ENCODE measurements at places on chromosomes 3 and 15. TPM values are rescaled to one million over a fixed set of nuclear protein-coding genes. Genes with fewer than 3 reads are reported as not detected.

Gene MOBP
- polyA plus RNA-seq, result 0.94 TPM

Gene STRC
- 0.20 TPM for polyA plus RNA-seq

Gene TRH
- 0.04 TPM for polyA plus RNA-seq

Gene APOD
- 395 TPM for polyA plus RNA-seq

Gene SMAD6
- polyA plus RNA-seq, result 20.1 TPM

Gene ZBTB38
- 42.4 TPM for polyA plus RNA-seq

Gene CHRFAM7A
- polyA plus RNA-seq, result 0.44 TPM

Gene CCDC51
- polyA plus RNA-seq, result 17.6 TPM

Gene DHFR2
- 8.0 TPM for polyA plus RNA-seq

Gene AHSG
- 0.71 TPM for polyA plus RNA-seq

GRCh38 chr3:132803889-132804288 lies 81.7 kb upstream of the NPHP3 start:
- DNase-seq, result no peak

DNA sequence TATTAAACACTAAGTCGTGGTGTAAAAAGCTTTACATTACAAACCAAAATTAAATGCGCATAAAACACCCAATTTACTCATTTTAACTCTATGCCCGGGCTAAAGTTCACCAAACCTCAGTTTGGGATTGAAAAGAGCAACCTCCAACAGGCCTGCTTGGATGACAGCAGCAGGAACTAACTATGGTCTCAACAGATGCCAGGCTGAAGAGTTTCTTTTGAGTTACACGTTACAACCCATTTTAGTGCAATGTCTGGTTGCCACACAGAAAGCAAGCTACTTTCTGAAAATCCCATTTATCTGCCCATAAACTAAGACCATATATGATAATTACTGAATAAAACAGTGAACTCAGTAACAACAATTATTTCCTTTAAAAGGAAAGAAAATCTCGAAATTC lies 2.2 kb downstream of the SATB1 start:
- DNase-seq, result no peak

- DNase-seq, result no peak
Measured at GRCh38 chr3:36697229-36698001, 66.9 kb downstream of the DCLK3 start.

DNA sequence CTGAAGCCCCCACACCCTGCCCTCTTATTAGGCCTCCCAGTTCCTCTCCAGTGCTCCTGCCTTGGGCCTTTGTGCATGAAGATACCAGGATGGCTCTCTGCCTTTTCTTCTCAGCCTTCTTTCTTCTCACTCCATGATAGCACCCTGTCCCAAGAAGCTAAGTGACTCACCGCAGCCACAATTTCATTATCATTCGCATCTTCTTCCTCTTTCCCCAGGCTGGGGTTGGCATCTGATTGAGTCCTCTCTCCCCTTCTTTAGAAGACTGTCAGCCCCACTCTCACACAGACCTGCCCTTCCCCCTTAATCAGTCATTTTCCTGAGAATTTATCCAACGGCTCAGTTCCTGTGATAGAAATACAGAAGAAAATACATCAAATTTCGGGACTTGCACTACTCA lies 102.0 kb downstream of the STAC start:
- no peak for DNase-seq

GRCh38 chr3:17755836-17756235 lies 13.4 kb upstream of the TBC1D5 start:
- no peak for DNase-seq

GRCh38 chr3:75906555-75907112 lies 121.3 kb upstream of the ZNF717 start:
- DNase-seq, result peak; percentile 2

GRCh38 chr3:8678751-8679150 lies 34.2 kb upstream of the SSUH2 start:
- DNase-seq, result no peak

GRCh38 chr3:77549034-77549433 lies 509.1 kb downstream of the ROBO2 start:
- DNase-seq, result no peak

DNA sequence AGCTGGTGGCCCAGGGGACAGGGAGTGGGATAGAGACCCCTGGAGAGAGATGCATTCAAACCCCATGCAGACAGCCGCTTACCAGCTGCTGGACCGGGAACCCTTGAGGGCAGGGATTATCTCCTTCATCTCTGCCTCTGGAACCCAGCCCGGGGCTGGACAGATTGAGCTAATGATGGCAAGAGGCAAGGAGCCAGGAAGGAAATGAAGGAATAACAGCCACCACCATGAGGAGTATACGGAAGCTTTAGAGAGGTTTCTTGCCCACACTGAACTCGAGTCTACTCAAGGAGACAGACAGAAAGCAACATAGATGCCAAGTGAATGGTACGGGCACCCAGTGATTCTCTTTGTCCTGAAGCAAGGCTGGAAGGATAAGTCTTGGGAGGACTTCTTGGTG lies 23.2 kb downstream of the HAPLN3 start:
- no peak for DNase-seq

DNA sequence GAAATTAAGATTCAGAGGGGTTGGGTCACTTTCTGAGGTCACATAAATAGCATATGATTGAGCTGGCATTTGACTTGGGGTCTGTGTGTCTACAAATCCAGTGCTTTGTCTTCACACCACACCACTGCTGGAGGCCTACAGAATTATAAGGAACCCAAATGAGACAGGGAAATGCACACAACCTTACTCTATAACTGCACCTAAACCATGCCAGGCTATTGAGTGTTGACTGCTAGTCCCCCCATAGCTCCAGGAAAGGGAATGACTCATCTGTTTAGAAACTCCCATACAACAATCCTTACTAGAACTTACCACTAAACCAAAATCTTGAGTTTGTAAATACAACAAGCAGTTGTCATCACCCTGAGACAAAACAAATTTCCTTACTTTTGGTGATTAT lies 16.9 kb upstream of the TSC22D2 start:
- DNase-seq, result no peak

DNA sequence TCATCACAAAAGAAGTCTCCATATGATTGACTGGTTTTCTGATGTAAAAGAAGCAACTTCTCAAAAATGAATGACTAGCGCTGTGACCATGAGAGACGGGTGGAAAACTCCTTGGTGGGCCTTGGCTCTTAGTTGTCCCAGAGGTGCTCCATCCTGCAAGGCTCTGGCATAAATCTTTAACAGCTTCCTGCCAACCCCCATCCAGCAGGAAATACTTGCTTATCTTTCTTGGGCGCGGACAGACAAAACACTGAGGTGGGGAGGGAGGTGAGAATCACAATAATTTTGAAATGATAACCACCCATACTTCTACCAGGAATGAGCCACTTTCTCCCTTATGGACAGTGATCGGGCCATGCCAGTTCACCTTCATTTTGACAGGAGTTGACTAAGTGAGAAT lies 128.6 kb downstream of the STT3B start:
- DNase-seq, result no peak

- no peak for DNase-seq
Measured at GRCh38 chr15:81189583-81190283, 6.9 kb upstream of the IL16 start.

DNA sequence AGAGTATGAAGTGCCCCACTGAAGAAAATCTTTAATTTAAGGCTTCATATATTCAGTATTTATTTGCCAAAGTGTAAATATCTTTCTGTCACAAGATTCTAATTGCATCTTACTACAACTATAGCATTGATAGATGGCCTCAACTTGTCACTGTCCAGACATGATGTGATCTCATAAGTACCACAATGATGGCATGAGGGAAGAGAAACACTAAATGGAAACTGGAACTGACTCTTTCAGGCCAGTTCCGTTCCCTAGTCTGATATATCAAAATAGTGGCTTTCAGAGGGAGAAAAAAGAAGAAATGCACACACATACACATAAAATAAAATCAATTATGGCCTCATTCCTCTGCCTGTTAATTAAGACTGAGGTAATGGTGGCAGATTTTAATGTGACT lies 615.7 kb downstream of the TBL1XR1 start:
- no peak for DNase-seq

DNA sequence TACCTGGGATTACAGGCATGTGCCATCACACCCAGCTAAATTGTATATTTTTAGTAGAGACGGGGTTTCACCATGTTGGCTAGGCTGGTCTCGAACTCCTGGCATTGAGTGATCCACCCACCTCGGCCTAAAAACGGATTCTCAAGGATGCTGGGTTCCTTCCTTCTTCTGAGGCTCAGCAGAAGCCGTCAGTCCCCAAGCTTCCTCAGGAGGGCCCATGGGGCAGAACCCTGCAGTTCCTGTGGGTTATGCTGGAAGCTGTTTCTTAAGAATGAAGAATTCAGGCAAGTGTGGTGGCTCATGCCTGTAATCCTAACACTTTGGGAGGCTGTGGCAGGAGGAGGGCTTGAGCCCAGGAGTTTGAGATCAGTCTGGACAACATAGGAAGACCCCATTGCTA lies 29.0 kb upstream of the ZNF710 start:
- no peak for DNase-seq

DNA sequence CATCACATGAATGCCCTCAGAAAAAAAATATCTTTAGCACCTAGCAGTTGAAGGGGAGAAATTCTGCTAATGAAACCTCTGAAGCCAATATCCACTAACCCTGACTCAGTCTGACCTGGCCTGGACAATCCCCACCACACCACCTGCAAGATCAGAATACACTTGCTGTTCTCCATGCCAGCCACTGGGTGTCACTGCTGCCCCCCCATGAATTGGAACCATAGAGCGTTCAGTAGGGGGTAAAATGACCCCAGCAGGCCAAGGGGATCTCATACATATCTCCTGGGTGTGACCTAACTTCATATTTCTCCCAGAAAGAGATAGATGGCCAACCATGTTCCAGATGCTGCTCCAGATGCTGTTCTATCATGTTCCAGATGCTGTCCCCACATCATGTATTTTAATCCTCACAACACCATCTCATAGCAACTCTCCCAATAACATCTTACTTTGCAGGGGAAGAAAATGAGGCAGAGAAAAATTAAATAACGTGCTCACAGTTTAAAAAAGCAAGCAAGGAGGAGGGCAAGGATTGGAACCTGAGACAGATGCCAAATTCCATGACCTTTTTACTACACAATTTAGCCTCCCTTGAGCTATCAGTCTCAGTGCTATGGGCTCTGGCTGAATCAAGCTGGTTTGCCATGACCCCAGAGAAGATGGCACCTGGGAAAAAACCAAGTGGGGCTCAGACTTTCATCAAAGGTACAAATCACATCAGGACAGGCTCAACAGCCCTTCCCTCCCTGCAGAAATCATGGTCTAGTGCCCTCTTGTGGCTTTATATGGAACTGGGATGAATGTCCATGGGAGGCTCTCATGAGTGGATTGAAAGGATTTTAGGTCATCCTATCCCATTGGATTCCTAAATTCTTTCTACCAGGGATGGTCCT lies 12.4 kb downstream of the NTRK3 start:
- no peak for DNase-seq

DNA sequence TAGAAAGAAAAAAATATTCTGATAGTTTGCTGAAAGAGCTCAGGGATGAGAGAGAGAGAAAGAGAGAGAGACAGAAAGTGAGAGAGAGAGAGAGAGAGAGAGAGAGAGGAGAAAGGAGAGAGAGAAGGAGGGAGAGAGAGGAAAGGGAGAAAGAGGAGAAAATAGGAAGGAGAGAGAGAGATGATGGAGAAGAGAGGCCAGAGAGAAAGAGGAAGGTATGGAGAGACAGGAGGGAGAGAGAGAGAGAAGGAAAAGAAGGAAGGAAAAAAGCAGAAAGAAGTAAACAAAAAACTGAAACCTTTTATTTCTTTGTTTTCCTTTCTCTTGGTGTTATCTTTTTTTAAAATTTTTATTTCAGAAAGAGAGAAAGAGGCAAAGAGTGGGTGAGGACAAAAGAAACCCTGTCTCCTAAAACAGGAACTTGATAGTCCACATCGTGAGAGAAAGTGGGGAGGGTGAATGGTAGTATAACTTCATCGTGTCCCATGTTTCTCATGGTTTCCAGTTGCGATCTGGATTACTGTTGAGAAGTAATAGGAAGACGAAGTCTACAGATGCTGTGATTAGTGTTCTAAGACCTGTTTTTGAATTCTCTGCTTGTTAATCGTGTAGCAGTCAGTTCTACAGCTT lies 279.7 kb downstream of the LPP start:
- no peak for DNase-seq

GRCh38 chr3:125611908-125612307 lies 16.6 kb upstream of the OSBPL11 start:
- DNase-seq, result no peak

GRCh38 chr15:39281094-39281493 lies 299.8 kb upstream of the THBS1 start:
- DNase-seq, result no peak

DNA sequence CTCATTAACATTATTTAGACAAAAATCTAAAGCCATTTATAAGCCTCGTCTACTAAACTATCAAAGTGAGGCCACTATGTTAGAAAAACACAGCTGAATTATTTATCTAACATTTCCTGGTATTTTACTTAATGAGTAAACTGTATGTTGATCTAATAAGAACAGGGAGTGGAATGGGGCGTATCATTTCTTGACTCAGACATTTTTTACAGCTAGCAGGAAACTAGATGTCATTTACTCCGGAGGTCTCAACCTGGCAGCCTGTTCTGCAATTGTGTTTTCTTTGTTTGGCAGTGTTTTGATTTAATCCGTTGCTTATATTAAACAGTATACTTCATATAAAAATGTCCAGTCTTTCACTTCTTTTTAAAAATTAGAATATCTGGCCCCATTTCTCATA lies 79.1 kb upstream of the ABI3BP start:
- peak; percentile 20 for DNase-seq

DNA sequence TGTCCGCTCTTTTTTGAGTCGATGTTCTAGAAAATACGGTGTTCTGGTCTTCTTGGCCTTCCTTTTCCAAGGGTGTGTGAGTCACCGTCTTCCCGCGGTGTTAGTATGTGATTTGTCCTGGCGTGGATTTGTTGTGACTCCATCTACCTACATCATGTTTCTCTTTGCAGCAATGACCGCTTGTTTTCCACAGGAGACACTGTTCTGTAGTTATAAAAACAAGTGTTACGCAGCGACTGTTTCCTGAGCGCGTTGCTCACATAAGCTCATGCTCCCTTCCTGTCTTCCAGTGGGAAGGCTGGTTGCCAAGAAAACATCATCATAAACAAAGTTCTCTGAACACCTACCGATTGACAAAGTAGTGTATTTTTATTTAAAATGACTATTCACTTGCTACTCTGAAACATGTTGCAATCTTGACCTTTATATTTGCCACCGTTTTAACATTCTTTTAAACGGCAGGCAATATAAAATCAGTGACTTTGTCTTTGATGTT lies 19.0 kb downstream of the USP13 start:
- no peak for DNase-seq

- peak; percentile 64 for DNase-seq
Measured at GRCh38 chr15:60326824-60327654, 70.7 kb downstream of the ANXA2 start.

Measured in urinary bladder (tissue), 4 donors.